ENCODE measurements at places on chromosomes 6 and 20.

DNA sequence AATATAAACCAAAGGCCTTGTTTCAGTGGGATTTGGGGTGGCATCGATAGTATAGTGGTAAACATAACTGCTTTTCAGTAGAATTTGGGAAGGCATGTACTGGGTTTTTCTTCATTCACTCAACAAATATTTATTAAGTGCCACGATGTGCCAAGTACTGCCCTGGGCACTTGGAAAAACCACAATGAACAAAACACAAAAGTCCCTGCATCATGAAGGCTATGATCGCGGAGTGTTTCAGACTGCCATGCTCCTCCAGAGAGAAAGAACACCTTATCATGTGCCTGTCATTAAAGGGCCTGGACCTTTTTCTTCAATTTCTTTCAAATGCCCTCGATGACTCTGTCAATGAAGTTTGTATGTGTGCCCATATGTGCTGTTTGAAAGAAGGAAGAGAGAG lies 59.2 kb upstream of the CEP85L start:
- DNase-seq, result no peak

DNA sequence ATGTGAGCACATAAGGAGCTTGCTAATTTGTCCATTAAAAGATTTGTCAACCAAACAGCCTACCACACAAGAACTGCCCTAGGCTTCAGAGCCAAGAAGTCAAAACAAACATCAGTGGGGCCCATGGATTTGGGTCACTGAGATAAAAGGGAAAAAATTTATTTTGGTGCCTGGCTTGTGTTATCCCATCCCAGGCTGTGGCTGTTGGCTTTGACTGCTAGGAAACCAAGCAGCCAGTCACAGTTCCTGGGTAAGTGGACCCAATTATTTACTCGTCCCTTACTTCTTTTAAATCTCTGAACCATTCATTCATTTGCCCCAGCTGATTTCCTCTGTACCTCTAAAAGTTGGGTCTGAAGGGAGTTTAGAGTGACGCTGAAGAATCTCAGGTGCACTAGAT lies 41.3 kb downstream of the EDN1 start:
- no peak for DNase-seq

- DNase-seq, result no peak
Observed at GRCh38 chr6:117684749-117685148, 9.5 kb downstream of the NUS1 start.

- DNase-seq, result no peak
Observed at GRCh38 chr6:21019614-21020013, 485.4 kb downstream of the CDKAL1 start.

- DNase-seq, result no peak
Observed at GRCh38 chr6:28124971-28125353, 553 bp downstream of the ZSCAN16 start.

DNA sequence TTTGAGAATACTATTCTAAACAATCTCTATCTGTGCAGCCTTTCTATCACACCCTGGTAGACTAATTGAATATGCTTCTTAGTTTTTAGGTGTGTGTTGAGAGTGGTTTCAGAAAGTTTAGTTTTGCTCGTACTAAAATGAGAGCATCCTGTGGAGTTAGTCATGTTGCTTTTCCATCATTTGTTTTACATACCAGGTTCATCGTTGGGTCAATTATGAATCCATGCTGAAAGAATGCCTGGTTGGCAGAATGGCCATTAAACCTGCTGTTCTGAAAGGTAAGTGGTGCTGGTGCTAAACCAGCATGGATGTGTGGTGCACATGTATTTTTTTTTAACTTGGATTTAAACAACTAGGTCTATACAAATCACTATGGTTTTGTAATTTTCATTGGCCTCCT lies 49.3 kb downstream of the CYB5R4 start:
- DNase-seq, result no peak

DNA sequence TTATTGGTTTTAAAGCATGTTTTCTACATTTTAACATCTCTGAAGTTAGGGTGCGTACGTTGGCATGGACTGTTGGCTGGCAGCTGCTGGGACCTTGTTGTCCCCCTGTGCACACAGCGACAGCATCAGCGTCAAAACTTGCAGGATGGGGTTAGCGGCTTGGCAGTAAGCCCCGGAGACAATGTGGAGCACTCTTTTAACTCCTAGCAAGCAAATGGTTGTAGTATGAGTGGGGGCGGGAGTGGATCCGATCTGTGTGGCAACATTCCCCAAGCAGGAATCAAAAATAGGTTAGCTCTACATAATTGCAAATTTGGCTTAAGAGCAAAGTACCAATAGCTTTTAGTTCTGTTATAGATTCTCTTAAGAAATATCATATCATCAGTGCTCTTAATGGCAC lies 70.1 kb downstream of the NRN1 start:
- DNase-seq, result no peak

- DNase-seq, result no peak
Observed at GRCh38 chr20:31835554-31835953, 9.8 kb downstream of the FOXS1 start.

GRCh38 chr6:139303185-139303584 lies 11.4 kb upstream of the TXLNB start:
- DNase-seq, result no peak

DNA sequence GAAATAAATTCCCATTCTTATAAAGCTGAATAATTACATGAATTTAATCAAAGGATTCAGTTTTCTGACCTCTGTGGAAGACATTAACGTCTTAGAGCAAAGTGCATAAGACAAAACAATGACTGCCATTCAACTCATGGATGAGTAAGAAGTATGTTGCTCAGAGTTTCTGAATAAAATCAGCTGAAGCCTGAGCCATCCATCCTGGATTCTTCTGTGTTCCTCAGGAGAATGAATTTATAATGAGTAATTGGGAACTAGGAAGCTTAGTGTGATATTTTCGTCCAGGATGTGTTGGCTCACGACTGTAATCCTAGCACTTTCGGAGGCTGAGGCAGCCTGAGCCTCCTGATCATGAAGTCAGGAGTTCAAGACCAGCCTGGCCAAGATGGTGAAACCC lies 62.8 kb downstream of the PERP start:
- no peak for DNase-seq

GRCh38 chr6:45858691-45859090 lies 157.0 kb downstream of the CLIC5 start:
- DNase-seq, result no peak

GRCh38 chr6:74431873-74432580 lies 736.0 kb downstream of the CD109 start:
- no peak for DNase-seq

All from NCI-H2081 (cell line).